ENCODE measurements at places on chromosomes 1 and 21.

- DNase-seq: no peak
Measured at GRCh38 chr1:206792939-206793607, 20.8 kb upstream of the IL10 start.

GRCh38 chr21:17053321-17053720 lies 459.5 kb upstream of the CXADR start:
- DNase-seq: no peak

DNA sequence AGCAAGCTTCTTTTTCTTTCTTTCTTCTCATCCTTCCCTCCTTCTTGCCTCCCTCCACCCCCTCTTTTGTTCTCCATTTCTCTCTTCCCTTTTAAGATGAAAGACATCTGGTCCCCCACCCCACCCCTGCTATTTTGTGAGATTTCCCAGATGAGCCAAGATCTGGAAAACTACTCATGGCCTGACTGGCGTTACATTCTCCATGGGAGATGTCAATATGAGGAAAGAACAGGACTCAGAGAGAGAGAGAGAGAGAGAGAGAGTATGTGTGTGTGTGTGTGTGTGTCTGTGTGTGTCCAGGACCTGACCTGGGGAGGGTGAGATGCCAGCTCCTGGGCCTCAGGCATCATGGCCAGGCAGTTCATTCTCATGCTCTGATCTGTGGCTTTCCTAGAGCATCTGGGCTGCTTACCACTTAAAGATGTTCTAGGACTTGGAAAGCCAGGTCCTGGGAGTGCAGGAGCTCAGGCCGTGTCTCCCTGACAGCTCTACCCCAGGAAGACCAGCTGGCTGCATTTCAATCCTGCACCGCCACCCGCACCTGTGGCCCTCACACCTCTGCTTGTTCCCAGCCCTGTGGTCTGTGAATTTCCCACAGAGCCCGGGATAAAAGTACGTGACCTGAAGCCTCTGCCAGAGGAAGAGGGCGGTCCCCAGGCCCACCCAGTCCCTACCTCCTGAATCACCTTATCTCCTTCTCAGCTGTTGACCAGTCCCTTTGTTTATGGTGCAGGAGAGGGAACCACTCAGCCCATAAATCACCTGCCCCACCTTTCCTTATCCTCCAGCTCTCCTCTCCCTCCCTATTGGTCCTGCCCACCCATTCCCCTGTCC lies 3.2 kb upstream of the BEST4 start:
- no peak for DNase-seq

DNA sequence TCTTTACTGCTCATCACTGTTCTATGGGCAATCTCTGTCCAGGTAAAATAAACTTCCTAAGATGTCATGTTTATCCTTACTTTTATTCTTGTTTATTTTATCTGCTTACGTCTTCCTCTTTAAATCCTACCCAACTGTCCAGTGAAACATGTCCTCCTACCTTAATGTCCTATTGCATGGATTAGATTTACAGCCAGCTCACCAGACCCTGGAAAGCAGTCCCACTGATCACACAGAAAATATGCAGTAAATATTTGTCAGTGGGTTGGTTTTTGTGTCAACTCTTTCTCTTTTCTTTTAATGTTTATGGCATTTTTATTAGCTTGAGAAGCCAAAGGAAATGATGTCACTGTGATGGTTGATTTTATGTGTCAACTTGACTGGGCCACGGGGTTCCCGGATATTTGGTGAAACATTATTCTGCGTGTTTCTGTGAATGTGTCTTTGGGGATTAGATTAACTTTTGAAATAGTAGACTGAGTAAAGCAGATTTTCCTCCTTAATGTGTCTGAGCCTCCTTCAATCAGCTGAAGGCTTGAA lies 258.3 kb downstream of the SRGAP2C start:
- no peak for DNase-seq

DNA sequence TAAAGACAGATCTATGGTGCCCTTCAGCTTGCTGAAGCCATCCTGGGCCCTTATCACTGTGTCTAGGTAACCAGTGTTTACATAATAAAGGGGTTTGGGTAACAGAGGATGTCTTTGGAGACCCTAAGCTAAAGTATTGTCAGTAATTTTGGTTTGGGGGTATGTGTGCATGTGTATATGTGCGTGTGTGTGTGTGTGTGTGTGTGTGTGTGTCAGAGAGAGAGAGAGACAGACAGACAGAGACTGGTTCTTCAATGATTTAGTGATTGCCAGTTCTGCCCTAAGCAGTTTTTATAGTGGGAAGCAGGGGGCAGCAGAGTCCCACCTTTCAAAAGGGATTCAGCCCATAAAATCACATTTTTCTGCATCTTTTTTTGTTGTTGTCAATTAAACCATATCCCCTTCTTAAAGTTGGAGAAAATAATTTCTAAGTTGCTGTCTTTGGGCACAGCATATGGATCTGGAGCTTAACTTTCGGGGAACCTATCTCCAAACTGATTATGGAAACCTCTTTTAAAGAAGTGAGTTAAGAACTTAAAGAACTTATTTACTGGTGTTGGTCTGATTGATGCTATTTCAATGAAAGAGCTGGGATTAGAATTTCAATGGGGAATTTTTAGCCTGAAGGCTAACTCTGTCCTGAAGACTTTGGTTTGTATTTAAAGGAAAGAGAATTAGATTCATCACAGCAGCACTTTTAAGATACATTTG lies 51.1 kb downstream of the ZNF326 start:
- DNase-seq: peak; percentile 23

DNA sequence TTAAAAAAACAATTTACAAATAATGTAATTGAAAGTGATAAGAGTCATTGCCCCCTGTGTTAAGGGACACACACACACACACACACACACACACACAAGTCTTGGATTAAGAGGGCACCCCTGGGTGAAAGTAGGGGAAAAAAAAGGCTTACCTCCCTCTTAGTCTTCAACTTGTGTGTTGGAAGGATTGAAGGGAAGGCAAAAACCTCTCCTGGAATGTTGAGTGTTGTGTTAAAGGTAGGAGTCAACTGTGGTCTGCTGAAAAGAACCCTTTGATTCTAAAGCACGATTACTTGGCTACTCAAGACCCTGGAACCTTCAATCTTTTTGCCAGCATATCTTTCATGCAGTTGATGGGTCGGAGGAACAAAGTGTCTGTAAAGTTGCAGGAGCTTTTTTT lies 6.4 kb downstream of the PBX1 start:
- no peak for DNase-seq

DNA sequence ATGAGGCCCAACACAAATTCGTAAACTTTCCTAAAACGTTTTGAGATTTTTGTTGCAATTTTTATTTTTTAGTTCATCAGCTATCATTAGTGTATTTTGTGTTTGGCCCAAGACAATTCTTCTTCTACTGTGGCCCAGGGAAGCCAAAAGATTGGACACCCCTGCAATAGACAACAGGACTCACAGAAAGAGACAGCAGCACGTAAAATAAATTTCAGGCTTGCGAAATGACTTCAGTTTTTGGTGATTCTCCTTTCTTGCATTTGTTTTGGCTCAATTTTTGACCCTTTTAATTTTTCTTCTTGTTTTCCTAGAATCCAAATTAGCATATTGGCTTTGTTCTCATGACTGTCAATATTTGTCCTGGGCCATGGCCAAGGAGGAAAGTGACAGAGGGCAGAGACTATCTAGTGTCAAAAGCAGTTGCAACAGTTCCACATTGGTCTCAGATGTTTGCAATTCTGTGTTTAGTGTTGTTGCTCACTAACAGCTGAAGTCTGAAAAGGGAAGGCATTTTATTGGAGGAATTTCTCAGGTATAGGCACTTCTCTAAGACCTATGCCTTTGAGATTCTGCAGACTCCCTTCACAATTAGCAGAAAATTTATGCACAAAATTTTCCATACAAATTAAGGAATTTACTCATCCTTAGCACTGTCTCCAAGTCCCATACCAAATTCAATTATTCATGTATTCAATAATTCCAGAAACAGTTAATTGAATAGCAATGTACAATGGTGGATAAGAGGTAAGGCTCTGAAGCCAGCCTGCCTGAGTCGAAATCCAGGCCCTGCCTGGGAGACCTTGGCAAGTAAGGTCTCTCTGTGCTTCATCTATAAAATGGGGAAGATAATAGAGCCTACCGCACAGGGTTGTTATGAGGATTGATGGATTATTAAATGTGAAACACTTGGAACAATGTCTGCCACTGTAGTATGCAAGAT lies 160.9 kb upstream of the IVNS1ABP start:
- no peak for DNase-seq

GRCh38 chr1:179228783-179229213 lies 679 bp downstream of the ABL2 start:
- DNase-seq: peak; percentile 56

GRCh38 chr1:226550672-226551041 lies 2.1 kb downstream of the STUM start:
- no peak for DNase-seq

DNA sequence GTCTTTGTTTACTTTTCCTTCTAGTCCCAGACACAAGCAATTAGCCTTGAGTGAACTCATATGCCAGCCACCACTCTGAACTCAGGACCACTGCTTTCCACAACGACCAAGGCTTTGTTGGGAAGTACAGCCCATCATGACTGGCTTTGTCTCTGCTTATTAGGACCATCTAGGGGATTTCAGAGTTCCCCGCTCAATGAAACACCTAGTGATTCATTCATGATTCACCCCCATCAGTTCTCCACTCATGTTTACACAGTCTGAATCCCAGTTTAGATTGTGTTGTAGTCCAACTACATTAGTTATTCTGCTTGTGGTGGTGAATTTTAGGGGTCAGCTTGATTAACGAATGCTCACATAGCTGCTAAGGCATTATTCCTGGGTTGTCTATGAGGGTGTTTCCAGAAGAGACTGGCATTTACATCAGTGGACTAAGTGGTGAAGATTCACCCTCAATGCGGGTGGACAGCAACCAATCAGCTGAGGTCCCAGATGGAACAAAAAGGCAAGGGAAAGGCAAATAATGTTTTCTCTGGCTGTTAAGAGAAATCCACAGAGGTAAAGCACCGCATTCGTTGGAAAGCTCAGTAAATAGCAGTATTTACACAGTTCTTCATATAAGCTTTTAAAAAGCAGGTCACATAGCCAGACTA lies 122.7 kb downstream of the RGS21 start:
- no peak for DNase-seq

GRCh38 chr21:30194701-30195299 lies 21.1 kb downstream of the CLDN8 start:
- DNase-seq: peak; percentile 7

DNA sequence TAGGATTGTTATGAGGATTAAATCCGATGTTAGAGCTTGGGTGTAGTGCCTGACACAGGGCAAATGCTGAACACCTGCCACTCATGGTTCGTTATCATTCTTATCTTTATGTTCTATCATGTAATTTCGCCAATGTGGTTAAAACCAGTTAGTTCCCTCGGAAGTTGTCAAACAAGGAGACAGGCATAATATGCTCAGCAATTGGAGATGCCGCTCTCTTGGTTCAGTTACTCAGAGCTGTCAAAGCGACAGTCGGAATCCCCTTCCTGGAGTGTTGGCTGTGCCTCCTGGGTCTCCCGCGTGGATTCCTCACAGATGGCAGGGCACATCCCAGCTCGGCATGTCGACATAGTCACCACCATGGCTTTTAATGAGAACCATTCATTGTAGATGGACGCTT lies 192.2 kb downstream of the ROR1 start:
- no peak for DNase-seq

DNA sequence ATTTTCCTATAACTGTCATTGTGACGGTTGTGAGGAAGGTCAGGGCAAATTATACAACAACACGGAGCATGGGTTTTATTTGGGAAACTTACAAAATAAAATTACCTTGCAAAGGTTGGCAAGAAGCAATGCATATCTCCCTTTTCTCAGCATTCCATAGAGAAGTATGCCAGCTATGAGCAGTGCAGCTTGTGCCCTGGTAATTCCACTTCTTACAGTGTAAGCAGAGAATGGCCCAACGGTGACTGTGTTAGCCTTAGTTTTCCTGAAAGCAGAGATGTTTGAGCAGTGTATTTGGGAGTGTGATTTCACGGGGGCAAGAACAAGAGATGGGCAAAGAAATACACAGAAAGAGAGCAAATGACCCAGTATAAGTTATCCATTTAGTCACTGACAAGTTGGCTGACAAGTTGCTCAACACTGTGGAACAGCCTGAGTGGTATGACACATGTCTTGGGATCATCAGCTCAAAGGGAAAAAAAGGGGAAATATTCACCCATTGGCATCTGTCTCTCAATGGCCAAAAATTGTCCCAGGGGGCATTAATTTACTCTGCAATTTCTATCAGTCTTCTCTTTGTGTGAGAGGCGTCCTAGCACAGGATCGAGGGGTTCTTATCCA lies 210.9 kb upstream of the NRIP1 start:
- DNase-seq: no peak

- no peak for DNase-seq
Measured at GRCh38 chr1:229225331-229225782, 45.6 kb upstream of the RAB4A start.

GRCh38 chr1:3685906-3686305 lies 33.6 kb downstream of the TP73 start:
- no peak for DNase-seq

DNA sequence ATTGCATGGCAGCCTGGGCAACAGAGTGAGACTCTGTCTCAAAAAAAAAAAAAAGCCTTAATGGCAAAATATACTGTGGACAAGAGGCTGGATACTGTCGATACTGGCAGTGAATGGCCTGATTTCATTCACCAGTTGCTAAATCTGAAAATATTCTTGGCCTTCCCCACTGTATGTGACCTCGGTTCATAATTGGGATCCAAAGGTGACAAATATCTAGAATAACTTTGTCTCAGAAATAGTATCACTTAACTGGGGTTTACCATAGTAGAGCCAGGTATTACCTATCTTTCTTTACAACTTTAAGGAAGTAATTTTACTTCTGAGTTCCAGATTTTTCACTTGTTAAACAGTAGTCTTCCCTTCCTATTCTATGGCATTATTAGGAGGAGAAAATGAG lies 8.4 kb downstream of the MTF2 start:
- no peak for DNase-seq

DNA sequence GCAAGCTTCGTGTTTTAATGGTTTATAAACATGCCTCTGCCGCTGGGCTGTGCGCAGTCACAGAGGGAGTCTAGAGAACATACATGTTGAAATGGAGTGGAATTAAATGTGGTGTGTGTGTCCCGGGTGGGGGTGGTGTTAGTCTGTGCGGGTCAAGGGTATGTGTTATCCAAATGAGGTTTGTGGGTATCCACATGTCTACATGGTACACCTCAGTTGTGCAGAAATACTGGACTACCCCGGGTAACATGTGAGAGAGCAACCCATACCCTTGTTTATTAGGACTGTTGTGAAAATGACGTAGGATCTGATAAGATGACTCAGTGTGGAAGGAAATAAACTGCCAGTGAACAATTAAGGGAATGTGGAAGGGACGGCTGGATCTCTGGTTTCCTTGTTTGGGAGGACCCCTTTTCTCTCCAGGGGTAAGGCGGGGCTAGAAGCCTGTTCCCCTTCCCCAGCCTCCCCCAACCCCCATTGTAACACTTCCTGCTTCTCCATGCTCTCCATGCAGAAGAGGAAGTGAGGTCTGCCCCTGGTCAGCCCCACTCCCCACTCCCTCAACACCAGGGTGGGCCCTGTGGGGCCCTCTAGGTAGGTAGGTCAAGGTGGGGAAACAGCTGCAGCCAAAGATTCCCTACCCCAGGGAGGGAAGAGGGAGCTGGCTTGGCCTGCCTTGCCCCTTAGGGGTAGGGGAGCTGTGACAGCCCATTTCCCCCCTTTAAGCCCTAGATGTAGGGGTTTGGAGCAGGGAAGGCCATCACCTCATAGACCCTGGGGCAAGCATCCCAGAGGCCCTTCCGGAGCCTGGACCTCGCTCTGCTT lies 690 bp downstream of the EPS8L3 start:
- no peak for DNase-seq

- DNase-seq: no peak
Measured at GRCh38 chr1:239826736-239827135, 264.9 kb upstream of the FMN2 start.
